ENCODE measurements at places on chromosomes 12 and 14. TPM values are rescaled to one million over a fixed set of nuclear protein-coding genes. Genes with fewer than 3 reads are reported as not detected.

LBHD2 gene
- not detected for total RNA-seq

AKAP5 gene
- 0.20 TPM for total RNA-seq

TBX5 gene
- 2.6 TPM for total RNA-seq

SLCO1B3 gene
- total RNA-seq: not detected

ADAMTS20 gene
- not detected for total RNA-seq

MAP1LC3B2 gene
- total RNA-seq: not detected

MIP gene
- not detected for total RNA-seq

SOAT2 gene
- under 0.01 TPM for total RNA-seq

TAS2R30 gene
- total RNA-seq: 6.6 TPM

All from subcutaneous preadipocyte (primary cell).